ENCODE measurements at places on chromosomes 6 and 20.

DNA sequence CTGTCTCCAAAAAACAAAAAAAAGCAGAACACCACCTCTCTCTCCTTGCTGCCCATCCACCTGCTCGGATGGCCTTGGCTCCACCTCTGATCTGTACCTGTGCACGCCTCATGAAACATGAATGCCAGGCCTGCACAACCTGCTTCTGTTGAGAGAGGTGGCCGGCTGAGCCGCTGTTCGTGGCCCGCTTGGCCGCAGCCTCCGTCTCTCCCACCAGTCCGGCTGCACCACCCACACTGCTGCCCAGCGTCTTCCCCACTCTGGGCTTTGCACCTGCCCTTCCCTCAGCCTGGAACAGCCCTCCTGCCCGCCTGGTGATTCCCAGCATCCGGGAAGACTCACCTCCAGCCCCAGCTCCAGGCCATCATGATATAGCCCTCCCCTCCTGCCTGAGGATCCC is 12.2 kb upstream of the ZBTB46 start:
- no peak for DNase-seq

DNA sequence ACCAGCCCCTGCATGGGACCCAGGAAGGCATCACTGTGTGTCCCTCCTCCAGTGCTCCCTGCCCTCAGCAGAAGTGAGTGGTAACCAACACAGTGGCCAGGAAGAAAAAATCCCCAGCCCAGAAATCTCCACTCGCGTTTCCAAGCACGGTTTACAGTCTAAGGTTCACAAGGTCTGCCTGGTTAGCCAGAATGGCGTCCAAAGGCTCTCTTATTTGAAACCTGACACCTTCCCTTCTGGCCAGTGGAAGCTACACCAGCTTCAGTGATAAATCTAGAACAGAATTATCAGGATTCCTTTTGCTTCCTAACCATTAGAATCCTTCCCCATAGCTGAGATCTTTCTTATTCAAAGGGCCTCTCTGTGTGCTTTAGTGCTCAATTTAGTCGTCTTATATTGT is 9.2 kb downstream of the LY86 start:
- no peak for DNase-seq

- no peak for DNase-seq
These were observed 1.8 kb downstream of the EYA4 start for GRCh38 chr6:133242637-133243585.

DNA sequence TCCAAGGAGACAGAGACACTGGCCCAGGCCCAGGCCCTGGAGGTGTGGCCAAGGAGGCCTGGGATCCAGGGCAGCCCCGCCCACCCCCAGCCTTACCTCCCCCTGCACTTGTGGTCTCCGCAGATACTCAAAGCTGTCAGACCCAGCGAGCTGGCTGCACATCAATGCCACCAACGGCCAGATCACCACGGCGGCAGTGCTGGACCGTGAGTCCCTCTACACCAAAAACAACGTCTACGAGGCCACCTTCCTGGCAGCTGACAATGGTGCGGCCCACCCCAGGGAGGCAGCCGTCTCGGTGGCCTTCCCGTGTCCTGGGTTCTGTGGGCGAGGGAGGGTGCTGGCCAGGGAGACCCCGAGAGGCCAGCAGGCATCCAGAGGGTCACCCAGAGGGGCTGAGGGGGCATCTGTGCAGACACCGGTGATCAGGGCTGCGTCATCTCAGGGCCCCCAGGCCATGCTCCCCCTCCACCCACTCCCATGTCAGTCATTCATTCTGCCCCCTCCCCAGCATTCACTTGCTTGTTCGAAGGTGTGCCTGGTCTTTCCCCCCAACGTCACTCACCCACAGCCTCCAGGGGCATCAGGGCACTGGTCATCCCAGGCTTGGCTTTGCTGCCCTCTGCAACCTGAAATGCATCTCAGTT is 141.3 kb downstream of the TAF4 start:
- DNase-seq, result no peak

DNA sequence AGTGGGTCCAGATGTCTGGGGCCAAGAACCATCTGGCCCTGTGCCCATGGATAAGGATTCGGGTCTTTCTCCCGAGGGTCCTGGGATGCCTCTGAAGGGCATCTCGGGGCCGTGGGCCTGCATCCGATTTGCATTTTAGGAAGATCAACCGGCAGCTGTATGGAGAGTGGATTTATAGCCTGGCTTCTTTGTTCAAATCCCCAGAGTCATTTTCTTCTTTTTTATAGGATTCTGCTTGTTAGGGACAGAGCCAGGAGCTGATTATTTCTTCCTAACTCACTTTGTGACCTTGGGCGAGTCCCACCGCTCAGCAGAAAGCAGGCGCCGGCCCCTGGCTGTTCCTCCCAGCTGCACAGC is 52.9 kb upstream of the APCDD1L start:
- DNase-seq, result no peak

DNA sequence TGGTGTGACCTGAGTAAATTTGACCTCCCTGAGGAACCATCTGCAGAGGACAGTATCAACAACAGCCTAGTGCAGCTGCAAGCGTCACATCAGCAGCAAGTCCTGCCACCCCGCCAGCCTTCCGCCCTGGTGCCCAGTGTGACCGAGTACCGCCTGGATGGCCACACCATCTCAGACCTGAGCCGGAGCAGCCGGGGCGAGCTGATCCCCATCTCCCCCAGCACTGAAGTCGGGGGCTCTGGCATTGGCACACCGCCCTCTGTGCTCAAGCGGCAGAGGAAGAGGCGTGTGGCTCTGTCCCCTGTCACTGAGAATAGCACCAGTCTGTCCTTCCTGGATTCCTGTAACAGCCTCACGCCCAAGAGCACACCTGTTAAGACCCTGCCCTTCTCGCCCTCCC is 24.3 kb downstream of the GTSF1L start:
- DNase-seq, result no peak

- no peak for DNase-seq
These were observed 62.2 kb downstream of the REPS1 start for GRCh38 chr6:138925806-138926205.

DNA sequence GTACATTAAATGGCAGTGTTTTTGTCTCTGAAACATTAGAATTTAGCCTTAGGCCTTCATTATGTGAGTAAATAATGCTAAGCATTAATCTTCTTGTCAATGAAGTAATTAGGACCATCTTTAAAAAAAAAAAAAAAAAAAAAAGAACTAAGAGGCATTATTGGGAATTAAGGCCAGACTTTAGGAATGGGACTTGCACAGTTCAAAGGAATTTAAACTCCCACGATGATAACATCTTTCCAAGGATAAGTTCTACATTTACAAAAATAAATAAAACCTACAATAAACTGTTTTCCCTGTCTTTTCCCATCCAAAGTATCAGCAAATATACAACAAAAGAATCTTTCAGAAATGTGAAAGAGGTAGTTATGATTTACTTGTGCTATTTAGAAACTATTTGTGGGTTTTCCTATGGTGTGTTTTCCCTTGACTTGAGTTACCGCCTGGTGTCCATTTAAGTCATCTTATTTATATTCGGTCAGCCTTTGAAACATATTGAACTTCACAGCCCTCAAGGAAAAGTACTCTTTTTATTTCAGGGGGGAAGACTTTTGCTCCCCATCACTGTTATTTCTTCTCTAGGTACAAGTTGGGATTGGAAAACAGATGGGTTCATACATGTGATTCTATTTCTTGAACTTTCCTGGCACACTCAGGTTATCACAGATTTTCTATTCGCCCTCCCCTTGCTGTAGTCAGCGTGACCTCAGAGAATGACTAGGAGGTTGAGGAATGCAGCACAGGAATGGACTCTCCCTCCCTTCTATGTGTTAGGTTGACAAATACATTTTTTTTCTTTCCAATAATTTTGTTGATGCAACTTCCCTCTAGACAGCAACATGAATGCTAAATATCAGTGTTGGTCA is 13.6 kb downstream of the STMND1 start:
- no peak for DNase-seq

Data from stimulated activated CD8-positive, alpha-beta memory T cell treated with anti-CD3 and anti-CD28 coated beads, Interleukin-7, amount 100 ng/mL, for 1 hour (primary cell).